Activated T-cell treated with anti-CD3 and anti-CD28 coated beads for 48 hours (primary cell): ENCODE measurements at places on chromosomes 3 and 15.

DNA sequence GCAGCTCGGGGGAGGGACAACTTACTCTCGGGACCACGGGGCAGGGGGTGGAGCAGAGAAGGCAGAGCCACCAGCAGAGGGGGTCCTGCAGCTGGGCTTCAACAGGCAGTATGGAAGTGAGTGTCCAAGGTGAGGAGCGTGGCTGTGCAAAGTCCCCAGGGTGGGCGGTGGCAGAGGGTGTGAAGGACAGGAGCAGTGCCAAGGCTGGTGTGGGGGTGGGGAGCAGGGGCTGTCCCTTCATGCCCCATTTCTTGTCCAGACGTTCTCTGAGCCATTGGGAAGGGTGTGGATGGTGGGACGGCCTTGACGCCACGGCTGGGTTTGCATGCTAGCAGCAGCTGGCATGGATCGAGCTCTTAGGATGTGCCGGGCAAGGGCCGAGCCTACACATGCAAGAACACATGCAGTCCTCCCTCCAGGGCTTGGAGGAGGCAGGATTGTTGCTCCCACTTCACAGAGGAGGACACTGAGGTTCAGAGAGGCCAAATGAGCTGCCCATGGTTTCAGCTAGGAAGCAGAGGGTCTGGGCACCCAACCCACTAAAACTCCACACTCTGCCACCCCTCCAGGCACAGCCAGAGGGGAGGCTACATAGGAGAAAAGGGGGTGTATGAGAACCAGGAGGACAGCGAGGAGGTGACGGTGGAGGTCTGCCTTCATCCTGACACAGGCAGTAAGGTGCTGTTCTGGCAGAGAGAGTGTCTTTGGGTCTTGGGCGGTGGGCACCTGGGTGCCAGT lies 93.6 kb downstream of the TBC1D2B start:
- no peak for DNase-seq

DNA sequence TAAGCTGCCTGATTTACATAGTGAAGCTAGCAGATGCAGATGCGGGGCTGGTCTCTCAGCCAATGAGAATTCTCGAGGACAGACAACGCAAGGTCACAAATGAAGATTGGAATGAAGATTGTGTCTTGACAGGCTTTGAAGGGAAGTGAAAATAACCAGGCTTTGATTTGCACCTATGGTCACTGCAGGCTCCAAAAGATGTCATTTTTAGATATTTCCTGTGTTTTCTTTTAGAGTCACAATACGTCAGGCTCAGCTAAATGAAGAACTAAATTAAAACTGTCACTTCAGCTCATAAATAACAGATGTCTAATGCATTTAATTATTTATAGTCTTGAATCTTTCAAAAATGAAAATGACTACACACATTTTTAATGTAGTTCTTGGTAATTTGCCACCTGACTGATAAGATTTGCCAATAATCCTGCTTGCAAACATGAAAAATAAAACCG lies 99.5 kb downstream of the SQOR start:
- no peak for DNase-seq

GRCh38 chr3:124993466-124993865 lies 58.9 kb upstream of the MUC13 start:
- no peak for DNase-seq

DNA sequence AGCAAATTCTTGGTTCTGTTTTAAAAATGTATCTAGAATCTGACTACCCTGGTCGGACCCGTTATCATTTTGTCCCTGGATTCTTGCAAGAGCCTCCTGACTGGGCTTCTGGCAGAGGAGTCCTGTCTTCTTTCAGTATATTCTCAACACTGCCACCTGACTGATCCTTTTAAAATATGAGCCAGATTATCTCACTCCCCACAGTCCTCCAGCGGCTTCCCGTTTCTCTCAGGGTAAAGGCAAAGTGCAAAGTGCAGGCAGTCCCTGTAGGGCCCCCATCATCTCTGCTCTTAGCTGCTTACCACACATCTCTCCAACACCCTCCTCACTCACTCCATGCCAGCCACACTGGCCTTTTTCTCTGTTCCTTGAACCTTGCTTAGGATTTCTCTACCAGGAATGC lies 28.4 kb downstream of the CRTC3 start:
- DNase-seq, result no peak

GRCh38 chr3:75049533-75049932 lies 435.1 kb upstream of the CNTN3 start:
- DNase-seq, result no peak

- DNase-seq, result no peak
These were observed 94.4 kb downstream of the AKAP13 start for GRCh38 chr15:85474700-85475316.

DNA sequence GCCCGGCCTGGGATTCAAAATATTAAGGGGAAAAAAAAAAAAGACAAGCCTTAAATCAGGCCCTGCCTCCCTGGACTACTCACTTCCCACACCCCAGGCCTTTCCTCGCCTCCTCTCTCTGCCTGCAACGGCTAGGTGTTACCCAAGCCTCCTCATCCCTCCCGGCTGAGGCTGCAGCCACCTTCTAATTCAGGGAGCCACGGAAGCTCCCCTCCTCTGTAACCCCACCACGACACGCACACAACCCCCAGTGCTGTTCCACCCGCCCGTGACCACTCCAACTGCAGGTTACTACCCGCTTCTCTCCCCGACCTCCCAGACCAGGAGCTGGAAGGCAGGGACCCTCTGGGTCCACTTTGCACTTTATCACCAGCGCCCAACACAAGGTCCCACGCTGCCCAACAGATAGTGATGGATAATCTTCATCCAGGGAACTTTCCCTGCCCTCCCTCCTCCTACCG lies 936 bp downstream of the KIF7 start:
- no peak for DNase-seq

GRCh38 chr3:147937341-147937740 lies 528.2 kb downstream of the ZIC1 start:
- no peak for DNase-seq

DNA sequence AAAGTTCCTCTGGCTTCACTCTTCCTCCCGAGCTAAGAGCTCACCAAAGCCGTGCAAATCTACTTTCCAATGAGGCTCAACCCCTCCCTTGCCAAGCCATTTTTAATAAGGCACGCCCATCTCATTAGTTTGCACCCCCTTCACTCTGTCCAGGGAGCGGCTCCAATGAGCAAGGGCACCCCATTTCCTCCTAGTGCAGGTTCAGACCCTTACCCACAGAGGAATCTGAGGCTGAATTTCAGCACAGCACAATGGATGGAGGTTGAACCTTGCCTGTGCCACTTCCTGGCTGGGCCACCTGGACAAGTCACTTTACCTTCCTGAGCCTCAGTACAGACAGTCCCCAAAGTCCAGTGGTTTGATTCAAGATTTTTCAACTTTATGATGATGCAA lies 25.4 kb downstream of the XPC start:
- DNase-seq, result no peak
